ENCODE measurements at places on chromosomes 11 and 22.

DNA sequence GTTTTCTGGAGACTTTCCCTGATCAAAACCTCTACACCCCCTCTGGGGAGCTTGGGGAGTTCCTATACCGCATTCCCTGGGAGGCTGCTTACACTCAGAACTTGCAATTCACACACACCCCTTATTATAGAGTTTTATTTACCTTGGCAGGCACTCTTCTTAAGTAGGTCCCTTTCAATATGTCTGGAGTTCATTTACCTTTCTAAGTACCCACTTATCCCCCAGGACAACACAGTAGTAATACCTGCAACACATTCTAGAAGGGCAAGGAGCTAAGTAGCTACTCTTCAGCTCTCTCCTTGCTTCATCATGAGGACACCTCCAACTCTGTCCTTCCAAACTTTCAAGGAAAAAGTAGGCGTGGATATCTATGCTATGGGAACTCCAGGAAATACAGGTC is 127.8 kb upstream of the ANO3 start:
- DNase-seq = no peak

DNA sequence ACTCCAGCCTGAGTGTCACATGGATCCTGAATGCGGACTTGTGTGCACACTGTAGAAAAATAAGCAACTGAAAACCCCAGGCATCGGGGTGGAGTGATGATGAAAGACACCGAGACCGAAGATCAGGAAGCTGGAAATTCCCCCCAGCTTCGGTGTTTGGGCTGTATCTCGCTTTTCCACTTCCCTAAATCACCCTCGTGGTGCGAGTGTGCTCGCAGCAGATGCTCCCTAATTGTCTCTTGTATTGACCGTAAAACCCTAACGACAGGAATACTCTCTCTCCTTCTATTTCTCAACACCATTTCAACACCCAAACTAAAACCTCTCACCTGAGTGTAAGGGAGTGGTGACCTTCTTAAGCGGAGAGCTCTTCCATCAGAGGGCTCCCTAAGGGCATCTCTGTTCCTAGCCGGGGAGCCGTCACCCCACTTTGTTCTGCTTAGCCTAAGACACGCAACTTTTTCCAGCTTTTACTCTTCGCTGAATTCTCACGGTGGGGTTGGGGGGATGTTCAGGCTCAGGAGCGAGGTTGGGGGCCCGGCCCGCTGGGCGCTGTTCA is 635 bp upstream of the GRK3 start:
- no peak for DNase-seq

DNA sequence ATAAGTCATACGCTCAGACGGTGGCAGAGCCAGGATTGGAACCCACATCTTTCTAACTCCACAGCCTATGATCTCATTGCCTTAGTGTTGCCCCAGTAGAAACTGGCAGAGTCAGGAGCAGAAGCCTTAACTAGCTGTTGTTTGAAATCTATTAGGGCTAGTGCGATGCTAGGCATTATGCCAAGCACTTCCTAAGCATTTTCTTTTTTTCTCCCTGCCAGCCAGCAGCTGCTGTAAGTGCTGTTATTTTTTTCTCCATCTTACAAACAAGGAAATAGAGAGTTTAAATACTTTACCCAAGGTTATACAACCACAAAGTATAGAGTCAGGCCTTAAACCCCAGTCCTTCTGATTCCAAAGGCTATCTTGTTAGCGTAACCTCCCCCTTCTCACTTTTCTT is 161.0 kb upstream of the SORL1-AS1 start:
- no peak for DNase-seq

GRCh38 chr22:24146194-24146616 is 35.1 kb upstream of the SUSD2 start:
- DNase-seq = no peak

DNA sequence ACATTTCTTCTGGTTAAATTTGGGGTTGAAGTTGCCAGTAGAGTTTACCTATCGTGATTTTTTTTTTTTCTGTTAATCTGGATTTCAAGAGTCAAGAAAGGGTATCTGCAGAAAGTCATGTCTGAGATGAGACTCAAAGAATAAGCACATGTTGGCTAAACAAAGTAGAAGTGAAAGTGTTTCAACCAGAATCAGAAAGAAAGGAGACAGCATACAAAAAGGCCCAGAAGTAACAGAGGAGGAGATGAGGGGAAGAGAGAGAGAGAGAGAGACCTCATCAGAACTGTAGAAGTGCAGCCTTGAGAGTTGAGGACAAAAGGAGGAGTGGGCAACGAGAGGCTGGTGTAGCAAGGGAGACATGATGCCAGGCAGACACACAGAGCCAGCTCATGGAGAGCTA is 54.9 kb downstream of the SVIP start:
- DNase-seq = no peak

DNA sequence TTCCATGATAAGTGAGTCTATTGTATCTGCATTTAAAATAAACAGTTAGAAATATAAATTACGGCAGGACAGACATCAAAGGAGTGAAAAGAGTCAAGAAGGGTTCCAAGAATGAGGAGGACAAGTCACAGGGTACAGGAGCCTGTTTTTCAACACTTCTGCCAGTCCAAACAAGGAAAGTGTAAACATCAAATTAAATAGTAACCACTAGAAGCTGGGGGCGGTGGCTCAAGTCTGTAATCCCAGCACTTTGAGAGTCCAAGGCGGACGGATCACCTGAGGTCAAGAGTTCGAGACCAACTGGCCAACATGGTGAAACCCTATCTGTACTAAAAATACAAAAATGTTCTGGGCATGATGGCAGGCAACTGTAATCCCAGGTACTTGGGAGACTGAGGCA is 219.6 kb downstream of the LUZP2 start:
- no peak for DNase-seq

DNA sequence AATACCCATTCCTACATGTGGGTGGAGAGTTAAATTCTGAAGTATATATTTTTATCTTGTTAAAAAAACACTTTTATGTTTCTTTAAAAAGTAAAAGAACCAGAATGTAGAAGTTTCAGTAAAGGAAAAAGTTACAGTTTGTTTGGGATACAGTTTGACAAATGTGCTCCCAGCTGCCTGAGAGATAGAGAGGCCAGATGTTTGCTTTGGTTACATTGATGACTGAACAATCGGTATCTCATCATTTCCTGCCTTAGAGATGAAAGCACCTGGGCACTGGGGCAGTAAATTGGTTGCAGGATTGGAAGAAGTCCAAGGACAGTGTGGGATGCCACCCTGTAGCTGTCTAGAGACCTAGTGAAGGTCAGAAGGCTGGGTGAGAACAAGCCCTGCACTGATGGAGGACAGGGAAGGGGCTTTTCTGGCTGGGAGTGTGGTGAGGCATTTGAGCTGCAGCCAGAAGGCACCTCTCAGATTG is 16.6 kb downstream of the MED15 start:
- DNase-seq = no peak

- DNase-seq = no peak
Measured at GRCh38 chr11:128933481-128934178, 9.0 kb downstream of the TP53AIP1 start.

GRCh38 chr22:49575703-49576081 is 252.0 kb downstream of the BRD1 start:
- no peak for DNase-seq

DNA sequence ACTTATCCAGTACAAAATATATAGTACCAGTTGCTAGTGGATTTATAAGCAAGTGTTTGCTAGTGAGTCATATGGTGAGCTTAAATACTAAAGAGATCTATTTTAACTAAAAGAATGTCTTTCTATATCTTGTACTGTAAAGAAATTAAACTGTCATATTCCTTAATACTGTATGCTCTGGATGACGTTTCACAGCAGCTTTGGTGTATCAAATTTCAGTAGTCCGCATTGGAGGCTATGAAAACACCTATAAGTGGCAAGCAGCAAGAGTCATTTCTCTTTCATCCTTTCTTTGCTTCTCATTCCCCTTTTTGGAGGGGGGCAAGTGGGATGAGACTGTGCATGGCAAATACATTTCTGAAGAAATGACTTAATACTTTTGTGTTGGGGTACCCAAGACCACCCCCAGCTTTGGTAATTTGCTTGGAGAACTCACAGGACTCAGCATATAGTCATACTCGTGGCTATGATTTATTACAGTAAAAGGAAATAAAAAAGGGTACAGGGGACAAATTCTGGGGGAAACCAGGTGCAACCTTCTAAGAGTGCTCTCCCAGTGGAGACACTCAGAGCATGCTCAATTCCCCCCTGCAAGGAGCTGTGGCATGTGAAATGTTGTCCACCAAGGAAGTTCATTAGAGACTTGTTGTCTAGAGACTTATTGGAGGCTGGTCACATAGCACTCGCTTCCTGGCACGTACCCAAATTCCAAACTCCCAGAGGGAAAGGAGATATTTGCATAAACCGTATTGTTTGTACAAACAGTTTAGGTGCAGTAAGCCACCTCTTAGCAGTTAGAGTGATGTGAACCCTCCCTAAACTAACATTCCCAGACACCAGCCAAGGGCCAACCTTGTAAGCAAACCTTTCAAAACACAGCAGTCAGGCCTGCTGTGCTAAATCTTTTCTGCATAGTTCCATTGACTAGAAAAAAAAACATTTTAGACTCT is 210.8 kb downstream of the PGR start:
- DNase-seq = no peak

Data from stimulated activated CD8-positive, alpha-beta memory T cell treated with anti-CD3 and anti-CD28 coated beads, Interleukin-7, amount 100 ng/mL, for 24 hours (primary cell).